ENCODE measurements at places on chromosomes 3 and 15. TPM values are rescaled to one million over a fixed set of nuclear protein-coding genes. Genes with fewer than 3 reads are reported as not detected.

DNA sequence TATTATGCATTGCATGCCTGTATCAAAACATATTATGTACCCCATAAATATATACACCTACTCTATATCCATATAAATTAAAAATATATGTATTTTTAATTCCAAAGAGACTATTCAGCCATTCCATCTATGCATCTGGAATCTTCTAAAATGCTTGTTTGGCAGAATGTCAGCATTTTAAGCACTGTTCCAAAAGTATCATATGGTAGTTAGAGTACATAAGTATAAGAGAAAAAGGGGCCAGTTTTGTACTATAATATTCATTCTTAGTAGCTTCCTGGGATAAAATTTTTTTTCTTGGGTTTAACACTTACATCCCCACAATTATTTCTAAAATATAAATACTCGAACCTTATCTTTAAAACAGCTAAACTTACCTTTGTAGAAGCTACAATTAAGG lies 60.4 kb upstream of the COL6A6 start:
- H3K36me3 ChIP-seq, result no peaks in the 10 kb centered on the region
- H3K27me3 ChIP-seq, result no peaks in the 10 kb centered on the region
- no peak overlapping the region for H3K27ac ChIP-seq

- H3K4me3 ChIP-seq, result no peak overlapping the region
- H3K27me3 ChIP-seq, result no peaks in the 10 kb centered on the region
- H3K27ac ChIP-seq, result no peak overlapping the region
- no peaks in the 10 kb centered on the region for H3K36me3 ChIP-seq
Observed at GRCh38 chr15:26382444-26383072, 390.3 kb downstream of the GABRB3 start.

DNA sequence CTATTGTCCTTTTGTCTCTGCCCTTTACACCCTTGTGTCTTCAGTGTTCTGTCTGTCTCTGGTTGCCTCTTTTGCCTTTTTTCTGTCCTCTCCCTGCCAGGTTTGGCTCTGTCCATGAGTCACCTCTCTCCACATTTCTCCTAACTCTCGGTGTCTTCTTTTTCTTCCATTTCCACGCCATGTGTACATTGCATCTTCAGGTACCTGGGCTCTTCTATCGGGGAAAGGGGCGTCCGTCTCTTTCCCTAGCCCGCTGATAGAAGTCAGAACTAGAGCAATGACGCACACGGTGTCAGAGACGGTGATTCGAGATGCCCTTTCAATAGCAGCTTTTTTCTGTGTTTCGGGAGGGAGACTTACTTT lies 641 bp downstream of the OPA1 start:
- peak; percentile 38 for DNase-seq
- H3K27ac ChIP-seq, result peak overlapping the region; percentile 99
- peaks cover 55% of the 10 kb centered on the region for H3K4me1 ChIP-seq
- H3K27me3 ChIP-seq, result no peaks in the 10 kb centered on the region
- H3K36me3 ChIP-seq, result peaks cover 18% of the 10 kb centered on the region
- H3K4me3 ChIP-seq, result peak overlapping the region; percentile 98

DNA sequence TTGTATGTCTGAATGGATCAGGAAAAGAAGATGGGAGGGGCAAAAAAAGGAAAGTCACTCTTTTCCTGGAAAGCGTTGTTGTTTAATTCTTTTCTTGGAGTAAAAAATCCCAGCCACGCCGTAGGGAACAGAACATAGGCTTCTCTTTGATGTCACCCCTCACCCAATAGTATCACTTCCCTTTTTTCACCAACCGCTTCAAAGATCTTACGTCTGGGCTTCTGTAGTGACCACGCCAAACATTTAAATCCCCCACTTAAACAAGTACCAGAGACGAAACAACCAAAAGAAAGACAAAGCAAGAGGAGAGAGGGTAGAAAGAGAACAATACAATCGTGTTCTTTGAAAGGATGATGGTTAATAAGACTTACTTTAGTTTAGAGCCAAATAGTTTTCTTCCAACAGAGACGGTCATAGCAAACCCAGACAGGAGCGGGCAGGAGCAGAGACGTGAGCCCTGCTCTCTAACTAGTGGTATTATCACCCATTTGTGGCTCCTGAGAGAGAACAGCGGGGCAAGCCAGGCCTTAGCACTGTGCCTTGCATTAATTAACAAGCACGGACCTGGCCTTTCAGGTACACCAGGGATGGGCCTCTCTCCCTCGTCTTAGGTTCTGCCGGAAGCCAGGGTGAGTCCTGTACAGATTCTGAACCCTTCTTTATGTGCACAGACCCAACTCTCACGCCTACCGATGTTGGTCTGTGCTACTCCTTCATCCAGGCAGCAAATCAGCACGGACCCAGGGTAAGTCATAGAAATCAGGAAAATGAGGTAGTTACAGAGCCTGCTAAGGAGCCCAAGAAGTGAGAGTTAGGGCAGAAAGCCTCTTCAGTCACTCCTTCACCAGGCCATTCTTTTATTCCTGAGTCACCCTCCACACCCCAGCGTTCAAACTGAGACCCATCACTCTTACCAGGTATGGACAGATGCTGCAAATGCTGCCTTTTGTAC lies 28.2 kb upstream of the BCL6 start:
- H3K4me1 ChIP-seq, result peaks cover 66% of the 10 kb centered on the region
- no peaks in the 10 kb centered on the region for H3K27me3 ChIP-seq
- DNase-seq, result no peak

GRCh38 chr15:95715906-95716656 lies 614.4 kb upstream of the NR2F2 start:
- no peaks in the 10 kb centered on the region for H3K4me1 ChIP-seq
- H3K27me3 ChIP-seq, result no peaks in the 10 kb centered on the region
- H3K36me3 ChIP-seq, result no peaks in the 10 kb centered on the region
- DNase-seq, result no peak
- H3K4me3 ChIP-seq, result no peak overlapping the region

- peaks cover 31% of the 10 kb centered on the region for H3K27me3 ChIP-seq
- H3K27ac ChIP-seq, result no peak overlapping the region
- no peak overlapping the region for H3K4me3 ChIP-seq
Observed at GRCh38 chr3:151248772-151249337, 29.5 kb downstream of the P2RY14 start.

The LZTFL1 gene
- total RNA-seq, result 6.5 TPM

The CPN2 gene
- total RNA-seq, result not detected

The LEKR1 gene
- not detected for total RNA-seq

All from activated T-helper 1 cell treated with anti-CD3 and anti-CD28 coated beads, Interleukin-12 subunit alpha, Interleukin-12 subunit beta, Interleukin-2, Interleukin-4 antibody, amounts not matched to agents 30 ng/mL and 10 ng/mL and 1 ng/mL, durations not matched to agents 14 hours and 24 hours and 36 hours (primary cell).